ENCODE measurements at places on chromosomes 5 and 9. TPM values are rescaled to one million over a fixed set of nuclear protein-coding genes. Genes with fewer than 3 reads are reported as not detected.
A peak's percentile ranks its signal among the peaks of the same experiment; 100 is the strongest.

SCGB3A1 gene
- not detected for total RNA-seq

DNA sequence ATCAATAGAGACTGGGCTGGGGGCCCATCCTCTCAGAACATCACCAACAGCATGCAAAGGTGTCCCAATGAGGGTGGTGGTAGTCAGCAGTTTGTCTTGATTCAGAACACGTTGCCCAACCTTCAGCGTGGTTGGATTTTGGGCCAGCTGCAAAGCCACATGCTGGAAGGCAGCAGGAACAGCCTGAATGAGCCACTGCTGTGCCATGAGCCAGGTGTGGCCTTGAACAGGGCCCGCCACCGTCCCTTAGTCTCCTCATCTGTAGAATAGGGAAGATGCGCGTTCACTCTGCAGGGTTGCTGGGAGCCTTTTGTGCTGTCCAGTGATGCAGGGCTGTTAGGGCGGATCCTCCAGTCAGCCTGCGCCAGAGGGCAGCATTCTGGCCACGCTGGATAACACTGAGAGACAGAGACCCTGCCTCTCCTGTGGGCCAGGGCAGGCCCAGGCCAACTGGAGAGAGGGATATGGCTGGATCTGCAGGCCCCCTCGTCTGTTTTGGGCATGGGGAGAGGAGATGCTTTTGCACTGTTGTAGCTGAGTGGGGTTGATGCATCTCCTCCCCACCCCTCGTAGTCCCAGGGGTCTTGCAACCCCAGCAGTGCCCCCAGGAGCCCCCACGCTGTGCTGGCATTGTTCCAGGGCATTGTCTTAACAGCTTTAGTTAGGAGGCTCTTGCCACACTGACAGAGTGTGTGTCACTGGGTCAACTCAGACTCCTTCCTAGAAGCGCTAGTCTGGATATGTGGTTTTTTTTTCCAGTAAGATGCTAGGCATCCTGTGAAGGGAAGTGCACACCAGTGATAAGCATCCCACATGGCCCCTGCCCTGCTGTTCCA is 42.1 kb downstream of the SLC46A2 start:
- no peak for DNase-seq

DAPK1 gene
- total RNA-seq, result 3.9 TPM

DNA sequence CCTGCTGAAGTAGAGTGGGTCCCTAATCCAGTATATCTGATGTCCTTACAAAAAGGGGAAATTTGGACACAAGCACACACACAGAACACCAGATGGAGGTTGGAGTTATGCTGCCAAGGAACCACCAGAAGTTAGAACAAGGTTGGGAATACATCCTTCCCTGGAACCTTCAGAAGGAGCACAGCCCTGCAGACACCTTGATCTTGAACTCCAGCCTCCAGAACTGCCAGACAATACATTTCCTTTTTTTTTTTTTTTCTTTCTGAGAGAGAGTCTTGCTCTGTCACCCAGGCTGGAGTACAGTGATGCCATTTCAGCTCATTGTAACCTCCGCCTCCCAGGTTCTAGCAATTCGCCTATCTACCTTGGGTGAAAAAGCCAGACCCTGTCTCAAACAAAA is 7.1 kb upstream of the ODF2 start:
- DNase-seq, result no peak

GRCh38 chr9:132669698-132670456 is at the start of gene DDX31:
Gene DDX31 (minus strand): TSS chr9:132669983. CDS start chr9:132669934, 49 bp downstream.
- peak; percentile 91 for DNase-seq

GRCh38 chr9:86202338-86202882 is 57.0 kb downstream of the C9orf153 start:
- DNase-seq, result peak; percentile 30
